ENCODE measurements at places on chromosomes 11 and 22. TPM values are rescaled to one million over a fixed set of nuclear protein-coding genes. Genes with fewer than 3 reads are reported as not detected.

The SLC43A1 gene
- total RNA-seq: 4.2 TPM

DNA sequence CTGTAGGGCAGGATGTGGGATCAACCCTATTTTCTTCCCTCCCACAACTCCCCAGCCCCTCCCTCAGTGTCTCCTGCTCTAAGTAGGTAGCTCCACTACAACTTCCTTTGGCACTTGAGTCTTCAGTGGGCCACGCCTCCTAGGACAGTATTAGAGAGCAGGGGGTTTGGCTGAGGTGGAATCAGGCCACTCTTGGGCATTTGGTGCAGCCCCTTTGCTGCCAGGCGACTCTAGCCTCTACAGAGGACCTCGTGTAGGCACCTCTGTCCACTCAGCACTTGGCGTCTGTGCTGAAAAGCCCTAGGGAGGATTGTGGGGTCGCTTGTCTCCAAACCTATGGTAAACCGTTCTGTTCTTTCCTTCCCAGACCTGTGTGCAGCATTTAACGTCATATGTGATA lies 2.7 kb downstream of the FADD start:
- peaks cover 48% of the 10 kb centered on the region for H3K36me3 ChIP-seq
- peak; percentile 28 for DNase-seq
- H3K4me3 ChIP-seq: no peak overlapping the region
- H3K27ac ChIP-seq: no peak overlapping the region
- no peaks in the 10 kb centered on the region for H3K27me3 ChIP-seq
- H3K4me1 ChIP-seq: peaks cover 44% of the 10 kb centered on the region

DNA sequence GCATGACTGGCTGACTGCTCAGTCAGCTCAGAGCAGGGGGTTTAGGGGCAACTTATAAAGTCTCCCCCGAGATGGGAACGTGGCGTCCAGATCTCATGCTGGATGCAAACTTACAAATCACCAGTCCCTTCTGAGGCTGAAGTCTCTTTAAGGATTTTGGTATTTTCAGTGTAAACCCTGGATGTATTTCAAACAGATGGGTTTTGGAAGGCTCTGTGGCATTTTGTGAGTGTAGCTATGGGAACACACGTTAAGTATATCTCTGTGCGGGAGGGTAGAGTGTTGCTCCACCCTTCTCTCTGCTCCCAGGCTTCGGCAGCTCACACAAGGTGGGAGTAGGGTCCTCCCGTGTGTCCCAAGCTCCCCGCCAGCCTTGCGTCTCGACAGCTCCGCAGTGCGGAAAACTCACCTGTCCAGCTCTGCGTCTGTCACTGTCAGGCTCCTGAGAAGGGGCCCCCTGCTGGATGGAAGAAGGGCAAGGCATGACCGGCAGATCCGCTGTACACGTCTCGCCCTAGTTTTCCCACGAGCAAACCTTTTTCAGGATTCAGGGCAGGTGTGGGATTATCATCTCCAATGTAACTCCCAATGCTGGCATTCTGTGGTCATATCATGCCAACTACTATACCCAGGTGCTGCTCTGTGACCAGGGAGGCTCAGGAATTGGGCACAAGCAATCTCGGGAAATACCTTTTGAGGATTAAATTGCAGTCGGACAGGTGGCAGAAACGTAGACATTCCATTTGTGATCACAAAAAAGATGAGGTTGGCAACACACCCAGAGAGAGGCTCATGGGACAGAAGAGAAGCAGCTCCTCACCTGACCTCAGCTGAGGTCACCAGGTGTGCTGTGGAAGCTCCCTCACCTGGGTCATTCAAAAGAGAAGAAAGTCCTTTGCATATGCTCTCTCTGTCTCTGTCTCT lies 313.9 kb upstream of the B3GAT1 start:
- H3K36me3 ChIP-seq: no peaks in the 10 kb centered on the region
- H3K27me3 ChIP-seq: peaks cover 10% of the 10 kb centered on the region
- H3K4me1 ChIP-seq: no peaks in the 10 kb centered on the region
- H3K27ac ChIP-seq: no peak overlapping the region
- no peak for DNase-seq

DNA sequence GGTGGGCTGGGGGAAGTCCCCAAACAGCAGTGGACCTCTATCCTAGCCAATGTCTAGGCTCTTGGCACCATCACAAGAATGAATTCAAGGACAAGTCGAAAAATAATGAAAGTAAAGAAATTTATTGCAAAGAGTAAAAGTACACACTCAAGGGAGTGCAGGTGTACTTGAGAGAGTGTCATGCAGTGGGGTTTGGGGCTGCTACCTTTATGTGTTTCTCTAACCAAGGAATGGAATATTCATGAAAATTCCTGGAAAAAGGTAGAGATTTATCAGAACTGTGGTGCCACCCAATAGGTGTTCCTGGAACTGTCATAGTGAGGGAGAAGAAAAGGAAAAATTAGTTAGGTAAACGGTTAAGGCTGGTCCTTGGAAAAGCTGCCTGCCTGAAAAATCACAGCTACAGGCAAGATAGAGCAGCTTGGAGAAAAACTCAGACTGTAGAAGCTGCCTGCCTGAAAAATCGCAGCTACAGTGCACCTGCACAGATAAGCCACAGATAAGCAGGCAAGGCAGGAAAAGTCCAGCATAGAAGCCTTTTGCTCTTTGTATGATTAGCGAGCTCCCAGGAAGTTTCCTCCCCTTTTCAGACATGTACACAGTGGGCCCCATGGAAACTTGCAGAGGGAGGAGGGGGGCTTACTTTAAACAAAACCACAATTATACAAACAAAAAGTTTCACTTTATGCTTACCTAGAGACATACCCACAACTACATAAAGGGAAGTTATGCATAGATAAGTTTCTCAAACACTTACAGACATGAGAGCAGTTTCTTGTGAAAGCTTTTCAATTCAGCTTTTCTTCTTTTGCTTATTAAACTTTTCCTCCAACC lies 71.4 kb upstream of the B3GNT6 start:
- H3K27ac ChIP-seq: no peak overlapping the region
- no peak overlapping the region for H3K4me3 ChIP-seq
- DNase-seq: peak; percentile 8

The USP35 gene
- total RNA-seq: 29.2 TPM

The SAA4 gene
- not detected for total RNA-seq
